ENCODE measurements at places on chromosomes 16 and 17.

DNA sequence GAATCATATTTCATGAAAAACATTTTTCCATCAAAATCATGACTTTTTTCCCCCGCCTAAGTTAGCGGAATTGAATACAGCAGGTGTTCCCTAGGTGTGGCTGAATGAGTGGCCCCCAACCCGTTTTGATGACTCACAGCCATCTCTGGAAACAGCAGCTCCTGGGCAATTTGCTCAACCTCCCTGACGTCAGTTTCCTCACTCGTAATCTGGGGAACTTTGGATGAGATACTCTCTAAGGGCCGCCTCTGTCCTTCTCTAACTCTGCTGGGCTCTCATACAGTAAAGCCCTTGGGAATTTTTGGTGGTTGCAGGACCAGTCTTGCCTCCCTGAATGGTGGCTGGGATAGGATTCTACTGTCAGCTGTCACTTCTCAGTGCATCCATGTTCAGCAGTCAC, 11.6 kb upstream of the NTN1 start:
- DNase-seq, result peak; percentile 46

DNA sequence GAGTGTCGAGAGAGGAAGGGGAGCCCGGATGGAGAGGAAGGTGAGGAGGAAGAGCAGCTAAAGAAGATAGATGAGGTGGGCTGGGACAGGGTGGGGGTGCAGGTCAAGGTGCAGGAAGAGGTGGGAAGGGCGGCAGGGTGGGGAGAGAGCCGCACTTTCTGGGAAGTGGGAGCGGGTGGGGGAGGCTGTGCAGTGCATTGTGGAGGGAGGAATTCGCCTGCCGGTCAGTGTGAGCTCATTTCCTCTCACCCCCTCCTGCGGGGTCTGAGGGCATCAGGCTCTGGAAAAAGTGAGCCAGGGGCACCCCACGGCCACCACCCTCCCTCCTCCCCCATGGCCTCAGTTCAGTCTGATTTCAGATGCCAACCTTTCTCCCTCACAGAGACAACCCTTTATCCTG, 2.5 kb upstream of the ARHGAP23 start:
- peak; percentile 21 for DNase-seq

DNA sequence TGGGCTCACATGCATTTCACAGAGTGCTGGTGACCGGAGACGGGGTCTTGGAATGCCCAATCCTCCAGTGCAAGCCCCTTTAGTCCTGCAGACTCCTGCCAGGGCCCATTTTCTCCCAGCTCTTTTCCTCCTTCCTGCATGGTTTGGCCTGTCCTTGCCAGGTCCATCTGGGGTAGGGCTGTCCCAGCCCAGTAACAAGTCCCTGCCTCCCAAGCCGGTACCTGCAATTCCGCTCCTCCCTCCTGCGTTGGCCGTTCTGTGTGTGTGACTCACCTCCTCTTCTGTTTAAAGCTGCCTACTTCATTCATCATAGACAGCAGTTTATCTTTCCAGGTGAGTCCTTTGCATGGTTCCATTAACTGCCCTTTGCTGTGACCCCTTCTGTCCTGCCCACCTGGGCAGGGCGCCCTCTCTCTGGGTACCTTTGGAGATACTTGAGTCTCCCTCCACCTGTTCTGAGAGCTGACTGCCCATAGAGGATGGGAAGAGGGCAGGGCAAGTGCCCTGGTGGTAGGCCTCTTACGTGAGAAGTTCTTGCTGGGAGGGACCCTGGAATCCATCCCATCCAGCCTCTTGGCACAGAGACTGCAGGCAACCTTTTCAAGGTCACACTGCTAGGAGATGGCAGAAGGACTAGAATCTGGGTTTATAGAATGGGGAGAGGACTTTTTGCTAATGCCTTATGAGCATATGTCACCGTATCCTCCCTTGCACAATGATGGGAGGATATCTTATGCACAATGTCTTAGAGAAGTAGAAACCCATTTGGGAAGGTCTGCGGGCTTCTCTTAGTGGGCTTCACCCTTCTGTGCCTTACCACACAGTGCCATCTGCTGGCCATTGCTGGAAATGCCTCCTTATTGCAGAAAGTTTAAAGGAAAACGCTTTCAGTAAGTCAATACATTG, 29.7 kb upstream of the LGALS9 start:
- DNase-seq, result peak; percentile 87

GRCh38 chr16:82055117-82055516, 20.1 kb downstream of the HSD17B2 start:
- DNase-seq, result no peak

- DNase-seq, result no peak
Measured at GRCh38 chr16:11303405-11304138, 22.4 kb upstream of the PRM1 start.

DNA sequence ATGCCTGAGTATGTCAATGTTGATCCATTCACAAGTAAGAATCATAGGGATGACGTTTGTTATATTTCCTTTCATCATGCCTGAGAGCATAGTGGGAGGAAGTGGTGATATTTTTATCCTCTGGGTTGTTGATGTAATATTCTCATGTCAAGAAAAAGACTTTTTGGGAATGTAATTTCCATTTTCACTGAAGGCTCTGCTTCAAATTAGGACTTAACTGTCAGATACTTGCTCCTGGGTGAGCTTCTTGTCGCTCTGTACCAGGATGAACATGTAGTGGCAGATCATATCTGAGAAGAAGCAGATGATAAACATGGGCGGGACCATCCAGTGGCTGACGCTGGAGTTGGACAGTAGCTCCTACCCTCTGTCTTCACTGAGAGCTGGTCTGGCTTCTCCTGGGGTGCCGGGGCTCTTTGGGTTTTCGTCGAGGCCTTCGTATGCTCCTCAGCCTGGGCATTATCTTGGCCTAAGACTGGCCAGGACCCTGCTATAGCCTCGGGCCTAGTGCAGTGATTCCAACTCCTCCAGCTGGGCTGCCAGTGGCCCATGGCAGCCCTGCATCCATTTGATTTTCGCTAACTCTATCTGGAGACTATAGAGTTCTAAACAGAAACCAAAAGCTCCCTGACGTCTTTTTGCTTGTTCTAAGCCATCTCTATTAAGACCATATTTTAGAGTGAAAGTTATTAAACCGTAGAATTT, 19.7 kb downstream of the CYB5B start:
- DNase-seq, result peak; percentile 68

DNA sequence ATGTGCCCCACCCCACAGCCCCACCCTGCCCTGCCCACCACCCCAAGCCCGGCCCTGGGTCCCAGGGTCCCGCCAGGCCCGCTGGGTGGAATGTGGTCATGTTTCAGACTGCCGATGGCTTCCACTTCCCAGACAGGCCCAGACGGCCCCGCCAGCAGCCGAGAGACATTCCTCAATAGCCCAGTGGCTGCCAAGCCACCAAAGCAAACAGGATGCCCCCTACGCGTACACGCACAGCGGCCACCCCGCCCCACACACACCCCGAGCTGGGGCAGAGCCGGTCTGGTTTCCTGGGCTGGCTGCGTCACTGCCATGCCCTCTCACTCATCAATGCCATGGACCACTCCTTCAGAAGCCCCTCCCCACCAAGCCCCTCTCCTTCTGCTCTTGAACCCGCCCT, 1.2 kb upstream of the KRT17 start:
- no peak for DNase-seq

- no peak for DNase-seq
Measured at GRCh38 chr16:67104061-67104460, 5.7 kb upstream of the PHAF1 start.

DNA sequence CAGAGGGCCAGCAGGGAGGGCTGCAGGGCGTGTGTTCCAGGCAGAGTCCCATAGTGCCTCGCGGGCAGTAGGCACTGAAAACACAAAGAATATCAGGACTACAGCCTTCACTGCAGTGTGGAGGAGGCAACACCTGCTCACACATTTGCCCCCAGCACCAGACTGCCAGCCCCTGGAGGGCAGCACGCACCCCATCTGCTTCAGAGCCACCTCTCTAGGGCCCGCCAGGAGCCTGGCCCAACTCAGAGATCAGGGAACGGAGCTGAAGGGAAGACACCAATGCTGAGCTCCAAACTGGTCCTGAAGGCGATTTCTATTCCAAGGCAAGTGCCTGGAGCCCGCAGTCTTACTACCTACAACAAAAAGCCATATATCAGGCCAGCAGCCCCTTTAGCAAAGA, 130.3 kb downstream of the ZNF423 start:
- no peak for DNase-seq

DNA sequence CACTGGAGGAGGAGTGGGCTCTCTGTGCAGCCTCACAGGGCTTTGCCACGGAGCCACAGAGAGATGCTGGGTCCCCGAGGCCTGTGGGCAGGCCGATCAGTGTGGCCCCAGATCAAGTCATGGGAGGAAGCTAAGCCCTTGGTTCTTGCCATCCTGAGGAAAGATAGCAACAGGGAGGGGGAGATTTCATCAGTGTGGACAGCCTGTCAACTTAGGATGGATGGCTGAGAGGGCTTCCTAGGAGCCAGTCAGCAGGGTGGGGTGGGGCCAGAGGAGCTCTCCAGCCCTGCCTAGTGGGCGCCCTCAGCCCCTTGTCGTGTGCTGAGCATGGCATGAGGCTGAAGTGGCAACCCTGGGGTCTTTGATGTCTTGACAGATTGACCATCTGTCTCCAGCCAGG, 3.9 kb downstream of the NXPH3 start:
- no peak for DNase-seq

DNA sequence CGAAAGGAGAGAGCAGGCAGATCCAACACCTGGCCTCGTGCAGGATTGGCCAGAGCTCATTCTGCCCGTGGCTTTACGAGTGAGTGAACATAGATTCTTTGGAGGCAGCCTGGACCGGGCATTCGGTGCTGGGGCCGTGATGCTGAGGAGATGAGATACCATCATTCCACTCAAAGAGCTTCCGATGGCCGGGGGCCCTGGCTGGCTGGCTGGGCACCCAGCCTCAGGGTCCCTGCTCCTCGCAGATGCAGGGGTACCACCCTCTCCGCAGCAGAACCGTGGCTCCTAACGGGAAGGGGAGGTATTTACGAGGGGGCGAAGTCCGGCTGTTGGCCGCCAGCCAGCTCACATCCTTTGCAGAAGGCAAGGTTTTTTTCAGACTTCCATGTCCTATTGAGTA, 66.1 kb upstream of the FOXF1 start:
- no peak for DNase-seq

DNA sequence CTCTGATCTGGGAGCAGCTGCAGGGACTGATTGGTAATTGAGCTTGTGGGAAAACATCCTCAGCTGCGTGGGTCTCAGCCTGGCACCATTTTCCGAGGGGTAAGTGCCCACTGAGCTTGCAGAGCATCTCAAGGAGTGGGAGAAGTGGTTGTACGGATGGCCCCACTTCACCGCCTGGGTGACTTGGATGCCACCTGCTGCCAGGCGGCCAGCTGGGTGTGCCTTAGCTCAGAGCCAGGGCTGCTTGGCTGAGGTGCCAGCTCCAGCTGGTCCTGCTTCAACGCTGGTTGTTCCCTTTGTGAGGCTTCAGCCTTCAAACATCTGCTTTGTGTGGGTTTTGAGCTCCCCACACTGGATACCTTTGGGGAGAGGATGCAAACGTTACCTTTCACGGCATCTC, 482.7 kb upstream of the EEF2KMT start:
- no peak for DNase-seq

GRCh38 chr16:64865069-64865696, 256.7 kb downstream of the CDH11 start:
- no peak for DNase-seq

- DNase-seq, result no peak
Measured at GRCh38 chr17:40311575-40311974, 2.6 kb downstream of the RARA start.

DNA sequence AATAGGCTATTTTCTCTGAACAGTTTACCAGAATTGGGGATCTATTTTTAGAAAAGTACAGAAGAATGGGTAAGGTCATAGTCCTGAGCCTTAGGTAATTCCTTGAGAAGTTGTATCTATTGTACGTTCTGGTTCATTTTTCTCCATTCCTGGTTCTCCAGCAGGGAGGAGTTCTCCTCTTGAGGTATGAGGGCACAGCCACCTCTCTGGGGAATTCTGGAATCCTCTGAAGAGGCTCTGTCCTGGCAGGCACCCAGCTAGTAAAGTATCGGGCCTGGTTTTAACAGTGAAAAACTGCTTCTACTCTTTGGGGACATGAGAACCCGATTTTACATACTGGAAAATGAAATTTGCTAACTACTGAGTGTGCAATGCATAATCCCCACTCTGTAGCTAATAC, 19.6 kb upstream of the PMFBP1 start:
- no peak for DNase-seq

DNA sequence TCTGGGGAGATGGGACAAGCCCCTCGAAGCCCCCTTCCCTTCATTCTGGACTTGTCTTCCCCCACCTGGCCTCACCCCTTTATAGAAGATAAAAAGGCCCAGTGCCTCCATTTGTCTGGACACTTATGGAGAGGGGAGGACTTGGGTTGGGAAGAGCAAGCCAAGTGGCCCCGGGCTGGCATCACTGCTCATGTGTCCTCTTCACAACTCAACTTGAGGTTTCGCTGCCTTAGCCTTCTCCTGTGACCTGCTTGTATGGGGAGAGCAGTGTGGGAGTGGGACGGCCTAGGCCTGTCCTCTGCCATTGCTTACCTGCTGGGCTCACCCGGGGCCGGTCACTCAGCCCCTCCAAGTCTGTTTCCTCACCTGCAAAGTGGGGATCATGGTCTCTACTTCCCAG, 1.4 kb downstream of the PAQR4 start:
- no peak for DNase-seq

DNA sequence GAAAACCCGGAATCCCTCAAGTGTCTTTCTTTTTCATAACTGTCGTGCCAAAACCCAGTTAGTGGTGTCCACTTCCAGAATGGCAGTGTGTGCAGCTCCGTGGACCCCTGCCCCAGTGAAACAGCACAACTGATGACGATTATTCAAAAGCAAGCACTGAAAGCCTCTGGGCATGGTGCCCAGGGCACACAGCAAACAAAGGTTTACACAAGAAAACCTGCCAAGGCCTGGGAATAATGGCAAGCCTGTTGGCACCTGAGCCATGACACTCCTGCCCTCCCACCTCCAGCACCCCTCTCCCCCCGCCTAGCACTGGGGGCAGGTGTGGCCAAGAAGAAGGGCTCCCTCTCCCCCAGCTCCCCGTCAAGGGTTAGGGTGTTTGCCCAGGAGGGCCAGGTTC, 2.8 kb downstream of the PKMYT1 start:
- DNase-seq, result no peak

DNA sequence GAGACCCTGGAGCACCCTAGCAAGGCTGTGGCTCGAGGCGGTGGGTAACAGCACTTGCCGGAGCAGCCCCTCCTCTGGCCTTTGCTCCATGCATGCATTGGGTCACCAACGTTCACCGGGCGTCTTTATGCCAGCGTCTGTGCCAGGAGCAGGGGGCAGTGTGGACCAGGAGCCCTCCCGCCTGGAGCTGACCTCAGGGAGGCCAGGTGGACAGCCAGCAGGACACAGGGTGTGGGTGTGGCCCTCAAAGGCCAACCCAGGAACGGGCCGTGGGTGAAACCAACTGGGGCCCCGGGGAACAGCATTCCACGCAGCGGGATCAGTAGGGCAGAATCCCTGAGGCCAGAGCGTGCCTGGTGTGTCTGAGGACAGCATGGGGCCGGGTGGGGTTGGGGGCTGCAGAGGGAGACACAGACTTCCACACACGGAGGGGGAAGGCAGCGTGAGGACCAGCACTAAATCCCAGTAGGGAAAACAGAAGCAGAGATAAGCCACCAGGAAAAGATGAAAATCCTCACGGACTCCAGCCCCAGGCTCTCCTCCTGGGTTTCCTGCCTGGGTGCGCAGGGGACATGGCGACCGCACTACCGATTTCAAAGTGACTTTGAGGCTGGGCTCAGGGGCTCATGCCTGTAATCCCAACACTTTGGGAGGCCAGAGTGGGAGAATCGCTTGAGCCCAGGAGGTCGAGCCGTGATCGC, 2.9 kb upstream of the CD7 start:
- DNase-seq, result no peak
